ENCODE measurements at places on chromosomes 1 and 21.

GRCh38 chr1:242691610-242691945 lies 167.1 kb upstream of the PLD5 start:
- DNase-seq, result no peak

DNA sequence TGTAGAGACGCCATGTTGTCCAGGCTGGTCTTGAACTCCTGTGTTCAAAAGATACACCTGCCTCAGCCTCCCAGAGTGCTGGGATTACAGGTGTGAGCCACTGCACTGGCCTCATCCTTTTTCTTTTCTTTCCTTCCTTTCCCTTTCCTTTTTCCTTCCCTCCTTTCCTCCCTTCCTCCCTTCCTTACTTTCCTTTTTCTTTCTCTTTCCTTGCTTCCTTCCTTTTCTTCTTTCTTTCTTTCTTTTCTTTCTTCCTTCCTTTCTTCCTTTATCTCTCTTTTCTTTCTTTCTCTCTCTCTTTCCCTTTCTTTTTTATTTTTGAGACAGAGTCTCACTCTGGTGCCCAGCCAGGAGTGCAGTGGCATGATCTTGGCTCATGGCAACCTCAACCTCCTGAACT lies 5.8 kb downstream of the FAM229A start:
- no peak for DNase-seq

GRCh38 chr1:82015444-82015843 lies 214.7 kb downstream of the ADGRL2 start:
- DNase-seq, result no peak

- DNase-seq, result no peak
Measured at GRCh38 chr1:17963513-17963912, 144.1 kb upstream of the IGSF21 start.

- no peak for DNase-seq
Measured at GRCh38 chr1:1777583-1777899, 729 bp downstream of the NADK start.

- no peak for DNase-seq
Measured at GRCh38 chr1:25011275-25011674, 81.2 kb upstream of the RUNX3 start.

- DNase-seq, result no peak
Measured at GRCh38 chr1:182080955-182081582, 19.6 kb upstream of the ZNF648 start.

- DNase-seq, result no peak
Measured at GRCh38 chr1:248872752-248873408, 14.0 kb upstream of the ZNF692 start.

- no peak for DNase-seq
Measured at GRCh38 chr1:241870336-241870735, 22.3 kb downstream of the EXO1 start.

- DNase-seq, result no peak
Measured at GRCh38 chr1:201404055-201404454, 4.9 kb upstream of the LAD1 start.

- peak; percentile 18 for DNase-seq
Measured at GRCh38 chr21:25790122-25790877, 55.5 kb downstream of the GABPA start.

GRCh38 chr1:162663086-162663485 lies 30.8 kb downstream of the DDR2 start:
- no peak for DNase-seq

All from nucleus accumbens (tissue), 56 donors.